Activated naive CD8-positive, alpha-beta T cell treated with anti-CD3 and anti-CD28 coated beads, Interleukin-2, amount 50 U/mL, for 24 hours (primary cell): ENCODE measurements at places on chromosomes 16 and 17.

- no peaks in the 10 kb centered on the region for H3K36me3 ChIP-seq
- no peaks in the 10 kb centered on the region for H3K4me1 ChIP-seq
- no peak overlapping the region for H3K27ac ChIP-seq
- H3K27me3 ChIP-seq: no peaks in the 10 kb centered on the region
These were observed 1352.2 kb downstream of the CDH8 start for GRCh38 chr16:60684002-60684401.

GRCh38 chr17:55421179-55421934, at the start of gene MMD:
TSS of gene MMD (minus strand) at chr17:55421835. CDS start at chr17:55421695, 140 bp downstream.
- peak within 1 kb of the TSS; percentile 92 for H3K27ac ChIP-seq
- peaks cover 61% of the 10 kb centered on the region for H3K4me1 ChIP-seq
- H3K36me3 ChIP-seq: peaks cover 17% of the 10 kb centered on the region
- DNase-seq: no peak
- peak within 1 kb of the TSS; percentile 91 for H3K4me3 ChIP-seq

DNA sequence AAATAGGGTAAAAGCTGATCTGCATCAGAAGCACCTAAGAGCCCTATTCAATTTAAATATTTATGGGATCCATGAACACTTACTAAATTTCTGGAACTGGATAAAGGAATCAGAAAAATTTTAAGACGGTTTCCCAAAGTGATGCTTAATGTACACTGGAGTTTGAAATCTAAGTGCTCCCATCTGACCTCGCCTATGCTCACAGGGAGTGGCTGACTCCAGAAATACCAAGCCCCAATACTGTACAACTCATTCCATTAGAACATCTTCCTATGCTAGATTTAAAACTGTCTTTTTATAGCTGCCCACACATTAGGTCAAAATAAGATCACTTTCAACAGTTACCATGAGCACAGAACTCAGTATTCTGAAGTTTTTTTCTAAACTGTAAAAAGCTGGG, 1214.6 kb downstream of the CDH11 start:
- no peaks in the 10 kb centered on the region for H3K36me3 ChIP-seq
- H3K4me3 ChIP-seq: no peak overlapping the region
- DNase-seq: no peak
- no peaks in the 10 kb centered on the region for H3K4me1 ChIP-seq
- no peak overlapping the region for H3K27ac ChIP-seq
- H3K27me3 ChIP-seq: no peaks in the 10 kb centered on the region

DNA sequence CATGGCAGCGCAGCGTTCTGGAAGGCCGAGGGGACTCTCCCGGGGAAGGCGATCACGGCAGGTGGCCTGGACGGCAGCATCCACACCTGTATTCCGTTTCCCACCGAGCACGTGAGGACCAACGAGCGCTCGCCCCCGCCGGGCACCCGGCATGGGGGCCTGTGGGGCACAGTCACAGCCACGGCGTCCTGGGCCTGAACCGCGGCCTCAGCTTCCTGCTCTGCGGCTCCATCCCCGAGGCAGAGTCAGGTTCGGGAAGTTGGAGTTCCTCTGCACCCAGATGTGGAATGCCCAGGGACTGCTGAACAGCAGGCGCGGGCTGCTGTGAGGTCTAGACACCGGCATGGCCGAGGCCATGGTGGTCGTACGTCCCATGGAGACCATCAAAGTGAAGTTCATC, 1713.9 kb downstream of the TP53TG3F start:
- H3K27ac ChIP-seq: no peak overlapping the region
- DNase-seq: no peak
- no peaks in the 10 kb centered on the region for H3K4me1 ChIP-seq
- no peak overlapping the region for H3K4me3 ChIP-seq

- no peaks in the 10 kb centered on the region for H3K36me3 ChIP-seq
- H3K27me3 ChIP-seq: peaks cover 4% of the 10 kb centered on the region
- DNase-seq: no peak
These were observed 18.4 kb downstream of the TOX3 start for GRCh38 chr16:52528393-52529065.

- H3K27ac ChIP-seq: no peak overlapping the region
- peaks cover 2% of the 10 kb centered on the region for H3K27me3 ChIP-seq
- H3K4me1 ChIP-seq: peaks cover 13% of the 10 kb centered on the region
- DNase-seq: peak; percentile 91
These were observed 19.1 kb upstream of the STAC2 start for GRCh38 chr17:39244600-39245570.

DNA sequence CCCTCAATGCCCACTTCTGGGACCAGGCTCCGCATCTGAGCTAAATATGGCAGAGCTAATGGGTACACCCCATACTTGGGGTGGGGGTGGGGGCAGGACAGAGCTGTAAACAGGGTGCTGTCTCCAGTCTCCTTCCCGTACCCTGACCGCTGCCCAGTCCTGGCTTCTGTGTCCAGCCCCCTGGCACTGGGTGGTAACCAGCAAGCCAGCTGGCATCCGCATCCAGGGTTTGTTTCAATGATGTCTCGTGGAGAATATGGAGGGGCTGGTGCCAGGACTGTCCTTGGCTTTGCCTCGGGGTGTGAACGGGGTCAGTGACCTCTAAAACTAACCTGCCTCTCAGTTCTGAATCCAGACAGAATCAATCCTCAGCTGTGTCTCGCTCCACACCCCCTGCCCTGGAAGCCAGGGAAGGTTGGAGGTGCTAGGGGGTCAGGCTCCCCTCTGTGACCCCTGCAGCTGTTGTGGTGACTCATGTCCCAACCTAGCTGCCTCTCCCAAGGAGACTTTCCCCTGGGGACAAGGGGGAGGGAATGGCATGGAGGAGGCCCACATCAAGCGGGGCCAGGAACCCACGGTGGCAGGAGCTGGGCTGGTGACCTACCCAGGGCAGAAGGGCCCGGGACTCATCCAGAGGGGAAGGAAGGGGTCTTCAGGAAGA, 1.5 kb upstream of the PNMT start:
- no peak for DNase-seq
- no peak overlapping the region for H3K4me3 ChIP-seq
- H3K4me1 ChIP-seq: peaks cover 11% of the 10 kb centered on the region
- peaks cover 20% of the 10 kb centered on the region for H3K27me3 ChIP-seq

- peaks cover 27% of the 10 kb centered on the region for H3K4me1 ChIP-seq
- no peak for DNase-seq
- peaks cover 2% of the 10 kb centered on the region for H3K36me3 ChIP-seq
- no peaks in the 10 kb centered on the region for H3K27me3 ChIP-seq
- H3K27ac ChIP-seq: no peak overlapping the region
These were observed 115.5 kb upstream of the TBX2 start for GRCh38 chr17:61284174-61284573.

DNA sequence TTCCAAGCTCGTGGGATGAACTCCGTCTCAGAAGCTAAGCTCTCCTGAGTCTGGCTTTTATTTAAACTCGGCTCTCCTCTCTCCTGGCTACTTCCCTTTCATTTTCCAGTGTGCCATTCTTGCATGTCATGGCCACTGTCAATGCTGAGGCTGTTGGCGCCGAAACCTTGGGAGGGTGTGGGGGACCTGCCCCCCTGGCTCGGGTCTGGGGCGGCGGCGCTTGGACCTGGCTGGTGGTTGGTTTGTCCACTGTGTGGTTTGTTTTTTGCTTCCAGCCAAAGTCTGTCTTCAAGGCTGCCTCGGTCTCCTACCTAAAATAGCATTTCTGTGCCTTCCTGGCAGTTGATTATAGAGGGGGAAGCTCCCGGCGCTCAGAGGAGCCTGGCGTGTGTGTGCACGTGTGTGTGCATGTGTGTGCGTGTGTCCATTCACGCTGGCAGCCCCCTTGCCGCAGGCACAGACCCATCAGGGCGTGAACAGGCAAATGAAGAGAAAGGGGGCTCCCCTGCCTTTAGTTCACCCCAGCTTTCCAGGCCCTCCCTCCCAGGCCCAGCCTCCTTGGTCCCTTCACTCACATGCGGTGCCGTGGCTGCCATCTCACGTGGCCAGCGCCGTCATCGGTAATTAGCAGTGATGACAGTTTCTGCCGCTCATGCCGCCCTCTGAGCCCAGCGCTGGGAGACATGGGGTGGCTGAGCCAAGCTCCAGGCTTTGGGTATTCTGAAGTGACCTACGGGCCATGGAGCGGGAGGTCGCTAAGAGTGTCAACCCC, 179.9 kb downstream of the SEC14L1 start:
- no peaks in the 10 kb centered on the region for H3K36me3 ChIP-seq
- no peak for DNase-seq

- H3K4me3 ChIP-seq: no peak overlapping the region
- no peak for DNase-seq
- H3K27ac ChIP-seq: no peak overlapping the region
- peaks cover 41% of the 10 kb centered on the region for H3K4me1 ChIP-seq
- no peaks in the 10 kb centered on the region for H3K27me3 ChIP-seq
These were observed 630 bp downstream of the ESRP2 start for GRCh38 chr16:68235108-68235886.

DNA sequence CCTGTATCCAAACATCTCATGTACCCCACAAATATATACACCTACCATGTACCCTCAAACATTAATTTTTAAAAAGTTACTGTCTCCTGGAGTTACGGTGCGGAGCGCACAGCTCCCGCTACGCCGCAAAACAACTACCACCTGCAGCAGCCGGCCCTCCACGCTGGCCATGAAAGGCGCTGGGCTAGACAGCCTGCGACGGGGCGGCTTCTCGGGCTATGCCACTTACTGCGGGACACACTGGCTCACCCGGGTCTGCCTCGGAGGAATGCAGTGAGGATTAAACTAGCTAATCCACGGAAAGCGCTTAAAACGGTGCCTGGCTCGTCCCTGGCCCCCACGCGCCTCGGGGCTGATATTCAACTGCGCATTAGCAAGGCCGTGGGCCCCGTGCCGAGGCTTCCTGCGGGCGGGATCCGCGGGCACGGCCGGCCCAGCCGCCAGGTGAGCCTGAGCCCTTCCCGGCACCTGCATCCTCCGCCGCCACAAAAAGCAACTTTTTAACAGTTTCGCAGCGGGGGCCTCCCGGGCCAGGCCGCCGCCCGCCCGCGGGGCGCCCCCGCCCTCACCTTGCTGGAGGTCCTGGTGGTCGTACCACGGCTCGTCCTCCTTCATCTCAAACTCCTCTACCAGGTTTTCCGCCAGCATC, 633 bp downstream of the CDR2 start:
- peaks cover 53% of the 10 kb centered on the region for H3K4me1 ChIP-seq
- DNase-seq: peak; percentile 49
- H3K36me3 ChIP-seq: peaks cover 18% of the 10 kb centered on the region
- no peaks in the 10 kb centered on the region for H3K27me3 ChIP-seq

DNA sequence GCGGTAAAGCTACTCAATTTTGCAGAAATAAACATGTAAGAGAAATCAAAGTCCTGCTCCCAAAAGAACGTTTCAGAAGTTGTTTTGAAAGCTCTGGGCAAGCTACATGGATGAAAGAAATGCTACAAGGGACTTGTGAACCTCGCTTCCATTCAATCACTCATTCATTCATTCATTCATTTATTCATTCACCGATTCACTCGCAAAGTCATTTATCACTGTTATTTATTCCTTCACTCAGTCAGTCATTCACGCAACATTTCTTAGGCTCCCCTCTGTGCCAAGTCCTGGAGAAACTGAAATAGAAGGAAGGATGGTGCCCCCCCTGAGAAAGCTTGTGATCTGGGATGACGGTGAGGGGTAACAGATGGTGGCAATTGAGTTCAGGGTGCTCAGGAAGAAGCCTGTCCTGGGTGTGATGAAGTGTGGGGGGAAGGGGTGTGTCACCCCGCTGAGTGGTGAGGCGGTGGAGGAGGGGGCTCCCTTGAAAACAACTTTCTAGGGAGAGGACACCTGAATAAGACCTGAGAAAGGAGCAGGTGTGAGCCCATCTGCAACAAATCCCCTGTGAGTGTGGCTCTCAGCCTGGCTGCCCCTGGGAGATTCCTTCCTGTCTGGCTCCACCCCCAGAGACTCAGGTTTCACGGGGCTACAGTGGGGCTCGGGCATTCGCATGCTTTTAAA, 36.3 kb upstream of the PRSS54 start:
- no peaks in the 10 kb centered on the region for H3K36me3 ChIP-seq
- H3K4me3 ChIP-seq: no peak overlapping the region
- no peak for DNase-seq
- no peaks in the 10 kb centered on the region for H3K4me1 ChIP-seq
- no peak overlapping the region for H3K27ac ChIP-seq
- H3K27me3 ChIP-seq: peaks cover 28% of the 10 kb centered on the region

DNA sequence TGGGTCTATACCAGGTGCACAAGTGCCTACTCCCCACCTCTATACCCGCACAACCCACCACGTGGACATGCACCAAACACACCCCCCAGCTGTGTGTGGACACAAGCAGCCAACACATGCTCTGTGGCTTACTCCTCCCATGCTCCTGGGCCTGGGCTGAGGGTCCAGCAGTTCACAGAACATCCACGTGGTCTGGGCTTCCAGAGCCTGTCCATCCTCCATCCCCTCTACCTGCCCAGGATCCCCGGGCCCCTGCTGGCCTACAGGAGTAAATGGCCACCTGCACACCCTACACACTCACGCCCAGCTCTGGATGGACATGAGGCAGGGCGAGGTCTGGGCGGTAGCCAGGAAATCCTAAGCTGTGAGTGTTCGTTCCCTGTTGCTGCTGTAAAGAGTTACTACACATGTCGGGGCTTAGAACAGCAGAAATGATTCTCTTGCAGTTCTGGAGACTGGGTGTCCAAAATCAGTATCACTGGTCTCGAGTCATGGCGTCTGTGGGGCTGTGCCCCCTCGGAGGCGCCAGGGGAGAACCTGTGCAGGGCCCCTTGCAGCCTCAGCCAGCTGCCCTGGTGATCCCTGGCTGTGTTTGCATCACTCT, 15.0 kb upstream of the RAI1 start:
- H3K27ac ChIP-seq: no peak overlapping the region
- no peak for DNase-seq
- no peaks in the 10 kb centered on the region for H3K36me3 ChIP-seq
- H3K4me1 ChIP-seq: peaks cover 22% of the 10 kb centered on the region
- no peak overlapping the region for H3K4me3 ChIP-seq
- H3K27me3 ChIP-seq: no peaks in the 10 kb centered on the region

- H3K27me3 ChIP-seq: peaks cover 7% of the 10 kb centered on the region
- H3K27ac ChIP-seq: no peak overlapping the region
- no peaks in the 10 kb centered on the region for H3K36me3 ChIP-seq
- no peaks in the 10 kb centered on the region for H3K4me1 ChIP-seq
- no peak overlapping the region for H3K4me3 ChIP-seq
These were observed 10.0 kb downstream of the LRRC36 start for GRCh38 chr16:67336648-67337047.

GRCh38 chr16:88503374-88503770, 50.3 kb downstream of the ZFPM1 start:
- no peaks in the 10 kb centered on the region for H3K27me3 ChIP-seq
- no peaks in the 10 kb centered on the region for H3K36me3 ChIP-seq
- H3K4me3 ChIP-seq: no peak overlapping the region

- H3K36me3 ChIP-seq: no peaks in the 10 kb centered on the region
- H3K4me3 ChIP-seq: peak overlapping the region; percentile 16
- H3K4me1 ChIP-seq: peaks cover 5% of the 10 kb centered on the region
These were observed 13.8 kb upstream of the SEZ6 start for GRCh38 chr17:29019475-29020181.

DNA sequence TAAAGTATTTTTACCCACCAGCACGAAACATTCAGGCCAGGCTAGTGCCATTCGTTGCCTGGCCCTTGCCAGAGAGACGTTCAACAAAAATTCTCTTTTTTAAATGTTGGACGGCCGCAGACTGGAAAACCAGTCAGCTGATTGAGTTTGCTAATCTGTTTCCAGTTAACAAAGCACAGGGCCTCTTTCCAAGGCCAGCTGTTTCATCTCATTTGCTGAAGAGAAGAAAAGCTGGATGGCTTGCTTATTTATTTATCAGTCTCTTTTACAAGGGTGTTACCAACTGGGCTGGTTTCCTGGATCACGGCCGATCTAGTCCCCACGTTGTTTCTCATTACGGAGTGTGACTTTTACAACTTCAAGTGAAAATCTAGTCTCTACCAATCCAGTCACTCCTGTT, 418.7 kb upstream of the DYNLRB2 start:
- no peak for DNase-seq
- H3K27ac ChIP-seq: no peak overlapping the region
- H3K4me3 ChIP-seq: no peak overlapping the region
- H3K4me1 ChIP-seq: no peaks in the 10 kb centered on the region

GRCh38 chr17:1621273-1621954, 7.2 kb downstream of the SLC43A2 start:
- H3K4me3 ChIP-seq: no peak overlapping the region
- H3K27ac ChIP-seq: no peak overlapping the region
- H3K36me3 ChIP-seq: peaks cover 2% of the 10 kb centered on the region
- H3K27me3 ChIP-seq: no peaks in the 10 kb centered on the region
- no peak for DNase-seq
